H54 (cell line): ENCODE measurements at places on chromosomes 6 and 20.

- DNase-seq: no peak
These were observed 53.2 kb downstream of the EIF2S2 start for GRCh38 chr20:34058831-34059230.

- no peak for DNase-seq
These were observed at the start of gene SYCP2 for GRCh38 chr20:59933296-59933848. Gene SYCP2, minus strand, starts transcription at chr20:59933637. Its CDS starts 11,224 bp downstream, at chr20:59922413.

DNA sequence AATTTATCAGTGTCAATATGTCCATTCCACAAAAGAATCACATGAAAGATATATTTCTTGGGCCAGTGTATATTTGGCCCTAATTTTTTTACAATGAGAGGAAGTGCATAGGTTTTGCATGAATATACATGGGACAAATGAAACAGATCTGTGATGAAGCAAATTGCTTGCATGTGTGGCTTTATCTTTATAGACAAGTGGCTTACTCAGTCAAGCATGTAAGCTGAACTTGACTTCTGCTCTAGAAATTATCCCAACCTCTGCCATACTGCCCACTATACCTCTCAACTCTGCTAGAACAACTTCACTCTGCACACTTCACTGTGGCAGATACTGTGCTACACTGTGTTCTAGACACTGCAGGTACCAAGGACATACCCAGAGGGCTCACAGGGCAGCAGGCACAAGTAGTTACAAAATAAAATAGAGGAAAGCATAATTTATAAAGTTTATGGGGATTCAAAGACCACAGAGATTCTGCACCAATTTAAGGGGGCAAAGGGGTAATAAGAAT, 349.2 kb upstream of the HSF2 start:
- no peak for DNase-seq

GRCh38 chr6:97702248-97702647, 419.2 kb upstream of the MMS22L start:
- DNase-seq: no peak

DNA sequence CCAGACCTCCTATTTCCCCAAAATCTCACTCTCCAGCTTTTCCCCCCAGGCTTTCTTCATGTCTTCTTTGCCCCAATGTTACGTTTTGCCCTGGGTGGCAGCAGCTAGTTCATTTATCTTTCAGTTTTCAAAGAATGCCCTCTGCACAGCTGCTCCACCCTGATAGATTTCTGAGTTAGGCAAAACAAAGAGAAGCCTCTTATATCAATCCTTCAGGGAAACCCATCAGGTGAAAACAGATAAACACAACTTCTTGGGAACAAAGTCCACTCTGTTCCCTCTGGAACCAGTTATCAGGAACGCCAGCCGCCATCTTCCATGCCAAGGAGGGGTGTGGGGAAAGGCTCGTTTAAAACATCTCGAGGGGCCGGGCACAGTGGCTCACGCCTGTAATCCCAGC, 34.0 kb downstream of the ZBTB9 start:
- no peak for DNase-seq

GRCh38 chr6:36266913-36267644, 2.8 kb upstream of the PNPLA1 start:
- no peak for DNase-seq

DNA sequence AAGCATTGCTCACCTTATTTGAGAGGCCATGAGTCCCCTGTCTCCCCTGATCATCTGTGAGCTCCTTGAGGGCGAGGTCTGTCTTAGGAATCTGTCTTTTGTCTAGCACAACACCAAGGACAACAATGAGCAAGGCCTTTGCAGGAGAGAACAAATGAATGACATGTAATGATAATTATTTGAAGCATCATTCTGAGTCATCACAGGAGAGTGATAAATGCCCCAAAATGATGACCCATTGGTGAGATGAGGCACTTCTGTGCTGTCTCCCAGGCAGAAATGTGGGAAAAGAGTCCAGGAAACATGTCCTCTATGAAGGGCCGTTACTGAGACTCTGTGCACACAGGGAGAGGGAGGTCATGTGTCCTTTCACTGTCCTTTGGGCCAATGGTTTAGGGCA, 105.2 kb upstream of the LRFN2 start:
- no peak for DNase-seq

DNA sequence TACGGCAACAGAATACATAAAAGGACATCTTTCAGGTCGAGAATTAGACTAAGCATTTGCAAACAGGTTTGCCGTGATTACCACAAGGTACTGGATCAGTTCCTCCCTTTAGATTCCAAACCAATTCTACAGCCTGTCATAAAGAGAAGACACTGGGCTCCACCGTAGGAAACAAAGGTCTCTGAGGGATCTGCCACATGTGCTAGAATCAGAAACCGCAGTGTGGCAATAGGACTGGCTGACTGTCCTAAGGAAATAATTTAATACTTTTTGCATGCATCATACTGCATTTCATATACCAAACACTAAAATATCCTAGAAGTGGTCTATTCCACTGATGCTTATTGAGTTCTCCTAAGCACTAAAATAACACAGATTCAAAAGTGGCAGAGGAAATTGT, 59.2 kb downstream of the POPDC3 start:
- DNase-seq: no peak

GRCh38 chr6:7198833-7199800, 91.4 kb downstream of the RREB1 start:
- no peak for DNase-seq

DNA sequence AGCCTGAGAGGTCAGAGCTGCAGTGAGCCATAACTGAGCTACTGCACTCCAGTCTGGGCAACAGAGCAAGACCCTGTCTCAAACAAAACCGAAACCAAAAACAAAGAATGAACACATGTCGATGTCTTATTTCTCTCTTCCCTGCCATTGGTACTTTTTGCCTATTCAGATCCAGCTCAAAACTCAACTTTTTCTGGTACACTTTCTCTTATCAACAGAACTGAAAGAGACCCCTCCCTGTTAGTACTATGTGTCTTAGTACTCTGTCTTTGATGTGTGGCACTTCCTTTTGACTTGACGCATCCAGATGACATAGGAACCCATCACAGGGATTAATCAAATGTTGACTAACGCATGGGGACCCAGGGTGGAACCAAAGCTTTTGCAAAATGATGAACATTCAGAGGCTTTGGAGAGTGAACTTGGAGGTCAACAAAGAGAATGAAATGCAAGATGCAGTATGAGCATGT, 44.8 kb downstream of the AKAP12 start:
- DNase-seq: no peak

DNA sequence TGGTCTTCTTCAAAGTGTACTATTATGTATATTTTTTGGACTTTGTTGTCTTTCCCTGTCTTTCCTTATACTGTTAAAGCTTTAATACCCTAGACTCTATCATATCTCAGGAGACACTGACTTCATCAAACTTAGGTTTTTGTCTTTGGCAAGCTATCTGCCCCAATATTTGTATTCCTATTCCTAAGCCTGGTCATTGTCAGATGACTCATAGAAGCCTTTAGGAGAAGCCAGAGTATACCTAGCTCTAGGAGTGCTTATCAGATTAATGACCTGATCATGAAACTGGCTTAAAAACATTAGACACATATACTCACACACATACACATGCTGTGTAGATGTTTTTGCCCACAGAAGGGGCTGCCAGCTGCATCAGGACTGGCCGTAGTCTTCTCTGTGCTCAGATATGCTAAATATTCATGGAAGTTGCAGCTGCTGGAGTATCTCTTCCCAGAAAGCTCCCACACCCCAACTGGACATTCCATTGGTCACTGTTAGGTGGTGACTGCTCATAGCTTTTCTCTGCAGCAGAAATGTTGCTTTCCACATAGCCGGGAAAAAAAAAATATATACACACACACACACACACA, 102.0 kb downstream of the ANKS1A start:
- DNase-seq: no peak

DNA sequence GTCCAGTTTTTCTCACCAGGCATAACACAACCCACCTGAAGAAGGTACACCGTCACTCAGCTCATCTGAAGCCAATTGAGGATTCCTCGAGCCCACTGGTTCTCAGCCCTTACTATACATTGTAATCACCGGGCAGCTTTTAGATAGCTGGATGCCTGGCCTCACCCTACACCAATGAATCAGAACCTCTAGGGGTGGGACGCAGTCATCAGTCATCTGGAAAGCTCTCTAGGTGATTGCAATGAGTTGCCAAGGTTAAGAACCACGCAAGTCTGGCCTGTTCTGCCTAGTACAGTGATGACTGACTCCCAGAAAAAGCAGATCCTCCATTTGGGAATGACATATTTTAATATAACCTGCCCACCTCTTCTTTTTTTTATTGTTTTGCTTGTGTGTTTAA, 41.1 kb downstream of the MC3R start:
- no peak for DNase-seq

DNA sequence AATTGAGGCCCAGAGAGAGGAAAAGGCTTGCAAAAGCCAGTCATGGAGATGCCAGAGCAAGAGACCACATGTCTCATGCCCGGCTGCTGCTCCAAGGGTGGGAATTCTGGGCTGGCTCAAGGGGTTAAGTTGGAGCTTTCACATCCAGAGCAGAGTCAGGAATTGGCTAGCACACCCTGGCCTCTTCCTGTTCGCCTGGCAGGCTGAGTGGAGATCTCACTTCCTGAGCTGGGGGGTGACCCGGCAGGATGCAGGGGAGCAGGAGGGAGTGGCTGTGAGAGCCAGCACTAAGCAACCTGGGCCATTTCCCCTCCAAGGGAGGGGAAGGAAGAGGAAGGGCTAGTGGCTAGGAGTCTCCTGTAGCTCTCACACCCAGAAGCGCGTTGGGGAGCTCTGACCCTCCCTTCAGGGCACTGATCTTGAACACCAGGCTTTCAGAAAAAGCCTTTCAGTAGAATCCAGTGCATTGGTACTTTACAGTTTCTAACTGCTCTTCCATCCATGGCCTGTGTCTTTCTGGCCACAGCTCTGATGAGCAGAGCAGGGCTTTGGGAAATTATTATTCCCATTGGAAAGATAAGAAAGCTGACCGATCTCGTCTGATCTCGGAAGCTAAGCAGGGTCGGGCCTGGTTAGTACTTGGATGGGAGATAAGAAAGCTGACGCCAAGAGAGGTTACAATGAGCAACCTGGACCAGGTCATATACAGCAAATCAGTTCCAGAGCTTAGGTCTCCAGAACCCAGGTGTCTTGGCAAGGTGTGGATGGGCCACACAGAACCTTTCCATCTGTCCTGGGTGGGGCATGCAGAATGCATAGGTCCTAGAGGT, 2.2 kb upstream of the CCM2L start:
- no peak for DNase-seq

GRCh38 chr6:166251655-166252054, 56.5 kb downstream of the PRR18 start:
- DNase-seq: no peak

DNA sequence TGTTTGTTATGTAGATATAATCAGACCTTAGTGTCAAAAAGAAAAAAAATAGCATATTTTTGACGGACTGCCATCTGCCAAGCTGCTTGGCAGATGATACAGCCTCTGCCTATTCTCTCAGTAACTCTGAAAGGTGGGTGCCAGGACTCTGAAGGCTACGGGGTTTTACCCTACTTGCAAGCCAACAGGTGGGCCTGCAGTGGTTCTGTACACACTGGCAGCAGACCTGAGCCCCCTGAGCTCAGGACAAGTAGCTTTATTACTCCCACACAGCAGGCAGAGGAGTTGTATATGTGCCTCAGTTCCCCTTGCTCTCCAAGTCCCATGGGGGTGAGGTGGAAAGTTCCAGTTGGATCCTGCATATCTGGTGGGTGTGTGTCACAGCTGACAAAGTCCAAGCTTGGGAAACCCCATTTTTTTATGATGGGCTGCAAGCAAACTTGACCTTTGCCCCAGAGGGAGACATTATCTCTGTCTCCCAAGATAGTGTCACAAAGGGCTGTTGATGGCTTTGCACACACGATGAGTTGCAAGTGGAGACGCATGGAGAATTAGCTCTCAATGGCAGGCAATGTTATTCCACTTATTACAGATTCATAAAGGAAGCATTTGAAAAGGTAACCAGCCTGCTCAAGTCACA, 20.5 kb upstream of the AFDN start:
- no peak for DNase-seq

- DNase-seq: no peak
These were observed 8.5 kb downstream of the QRSL1 start for GRCh38 chr6:106637717-106638341.

DNA sequence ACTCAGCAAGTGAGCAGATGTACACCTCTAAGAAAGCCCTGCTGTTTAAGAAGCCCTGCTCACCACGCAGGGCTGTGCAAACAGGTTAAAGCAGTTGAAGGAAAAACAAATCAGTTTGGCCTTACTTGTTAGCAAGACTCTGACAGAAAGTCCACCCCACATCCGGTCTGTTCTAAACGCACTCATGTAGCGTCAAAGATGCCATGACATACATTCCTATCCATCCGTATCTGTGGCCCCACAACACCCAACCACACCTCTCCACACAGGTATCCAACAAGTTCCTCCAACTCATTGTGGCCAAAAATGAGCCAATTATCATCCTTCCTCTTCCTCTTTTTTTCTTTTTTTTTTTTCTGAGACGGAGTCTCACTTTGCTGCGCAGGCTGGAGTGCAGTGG, 22.8 kb upstream of the RAB22A start:
- DNase-seq: no peak

DNA sequence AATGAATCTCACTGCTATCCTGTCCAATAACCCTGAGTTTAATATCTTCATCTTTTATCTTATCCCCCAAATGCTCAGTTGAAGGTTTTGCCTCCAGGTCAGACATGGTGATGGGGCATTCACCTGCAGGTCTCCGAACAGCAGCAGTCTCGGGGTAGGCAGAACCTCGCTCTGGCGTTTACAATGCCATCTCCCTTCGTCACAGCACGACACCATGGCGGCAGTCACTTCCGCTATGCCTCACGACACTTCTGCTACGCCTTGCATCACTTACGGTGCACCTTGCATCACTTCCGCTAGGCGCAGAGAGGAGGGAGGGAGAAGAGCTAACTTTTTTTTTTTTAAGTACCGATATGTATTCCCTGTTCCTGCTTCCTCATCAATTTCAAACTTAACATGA, 194.9 kb downstream of the BCAS1 start:
- DNase-seq: no peak

DNA sequence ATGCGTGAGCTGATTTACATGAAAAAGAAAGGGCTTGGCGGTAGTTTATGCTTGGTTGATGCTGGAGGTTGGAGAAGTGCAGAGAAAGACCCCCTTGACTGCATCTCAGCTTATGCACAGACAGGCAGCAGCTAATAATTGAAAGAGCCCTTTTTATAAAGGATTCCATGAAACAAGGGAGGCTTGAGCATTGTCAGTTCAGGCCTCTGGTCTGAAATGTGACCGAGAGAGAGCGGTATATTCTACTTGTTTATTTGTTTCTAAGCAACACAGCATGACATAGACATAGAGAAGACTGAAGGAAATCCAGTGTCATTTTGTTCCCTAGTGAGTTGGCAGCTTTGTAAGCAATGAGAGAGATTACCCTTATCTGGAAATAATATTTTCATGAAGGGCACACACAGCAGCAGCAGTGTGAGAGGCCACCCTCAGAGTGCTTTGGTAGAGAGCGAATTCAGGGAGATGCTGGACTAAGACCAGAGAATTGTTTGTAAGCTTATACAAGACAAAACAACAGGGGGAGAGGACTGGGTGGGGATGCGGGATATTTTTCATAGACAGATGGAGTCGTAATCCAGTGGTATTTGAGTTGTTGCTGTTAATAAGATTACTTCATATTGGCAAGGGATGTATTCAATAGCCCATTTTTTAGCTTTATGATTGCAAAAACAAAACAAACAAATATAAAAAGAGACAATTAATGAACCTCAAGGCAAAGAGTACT, 34.6 kb upstream of the LAMA2 start:
- DNase-seq: no peak
